Activated naive CD4-positive, alpha-beta T cell treated with anti-CD3 and anti-CD28 coated beads, Interleukin-2, amount 50 U/mL, for 72 hours (primary cell): ENCODE measurements at places on chromosomes 11 and 22.

- no peak for DNase-seq
Measured at GRCh38 chr11:75312346-75312745, 39.1 kb downstream of the ARRB1 start.

- no peak for DNase-seq
Measured at GRCh38 chr22:46851941-46852340, 89.5 kb downstream of the TBC1D22A start.

- DNase-seq: no peak
Measured at GRCh38 chr11:33779849-33780528, 5.7 kb upstream of the FBXO3 start.

DNA sequence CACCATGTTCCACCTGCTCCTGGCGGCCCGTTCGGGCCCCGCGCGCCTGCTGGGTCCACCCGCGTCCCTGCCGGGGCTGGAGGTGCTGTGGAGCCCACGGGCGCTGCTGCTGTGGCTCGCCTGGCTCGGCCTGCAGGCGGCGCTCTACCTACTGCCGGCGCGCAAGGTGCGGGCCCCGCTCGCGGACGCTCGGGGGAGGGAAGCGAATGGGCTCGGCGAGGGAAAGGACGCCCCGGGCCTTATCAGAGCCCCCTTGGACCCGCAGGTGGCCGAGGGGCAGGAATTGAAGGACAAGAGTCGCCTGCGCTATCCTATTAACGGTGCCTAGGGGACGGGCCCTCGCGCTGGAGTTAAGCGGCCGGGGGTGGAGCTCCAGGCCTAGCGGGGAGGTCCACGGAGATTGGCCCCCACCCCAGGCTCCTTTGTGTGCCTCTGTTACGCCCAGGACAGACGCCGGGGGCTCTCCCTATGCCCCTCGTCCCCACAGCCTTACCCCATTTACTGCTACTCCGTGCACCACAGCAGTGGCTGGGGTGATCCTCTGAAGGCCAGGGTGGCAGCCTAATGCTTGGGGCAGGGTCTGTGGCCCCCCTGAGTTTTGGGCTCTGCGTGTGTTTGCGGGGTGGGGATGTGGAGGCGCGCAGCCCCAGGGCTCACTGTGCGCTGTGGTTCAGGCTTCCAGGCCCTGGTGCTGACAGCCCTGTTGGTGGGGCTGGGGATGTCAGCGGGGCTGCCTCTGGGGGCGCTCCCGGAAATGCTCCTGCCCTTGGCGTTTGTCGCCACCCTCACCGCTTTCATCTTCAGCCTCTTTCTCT is 1.1 kb downstream of the TM7SF2 start:
- peak; percentile 83 for DNase-seq

GRCh38 chr22:46721501-46722085 is 16.5 kb downstream of the CERK start:
- no peak for DNase-seq

- DNase-seq: peak; percentile 72
Measured at GRCh38 chr22:39960791-39961746, 872 bp downstream of the TMA7B start.

- DNase-seq: peak; percentile 46
Measured at GRCh38 chr22:49826603-49827270, 936 bp downstream of the BRD1 start.

GRCh38 chr11:121112498-121113455 is 11.7 kb downstream of the TECTA start:
- no peak for DNase-seq

GRCh38 chr22:39915295-39915726 is 14.4 kb downstream of the GRAP2 start:
- no peak for DNase-seq

DNA sequence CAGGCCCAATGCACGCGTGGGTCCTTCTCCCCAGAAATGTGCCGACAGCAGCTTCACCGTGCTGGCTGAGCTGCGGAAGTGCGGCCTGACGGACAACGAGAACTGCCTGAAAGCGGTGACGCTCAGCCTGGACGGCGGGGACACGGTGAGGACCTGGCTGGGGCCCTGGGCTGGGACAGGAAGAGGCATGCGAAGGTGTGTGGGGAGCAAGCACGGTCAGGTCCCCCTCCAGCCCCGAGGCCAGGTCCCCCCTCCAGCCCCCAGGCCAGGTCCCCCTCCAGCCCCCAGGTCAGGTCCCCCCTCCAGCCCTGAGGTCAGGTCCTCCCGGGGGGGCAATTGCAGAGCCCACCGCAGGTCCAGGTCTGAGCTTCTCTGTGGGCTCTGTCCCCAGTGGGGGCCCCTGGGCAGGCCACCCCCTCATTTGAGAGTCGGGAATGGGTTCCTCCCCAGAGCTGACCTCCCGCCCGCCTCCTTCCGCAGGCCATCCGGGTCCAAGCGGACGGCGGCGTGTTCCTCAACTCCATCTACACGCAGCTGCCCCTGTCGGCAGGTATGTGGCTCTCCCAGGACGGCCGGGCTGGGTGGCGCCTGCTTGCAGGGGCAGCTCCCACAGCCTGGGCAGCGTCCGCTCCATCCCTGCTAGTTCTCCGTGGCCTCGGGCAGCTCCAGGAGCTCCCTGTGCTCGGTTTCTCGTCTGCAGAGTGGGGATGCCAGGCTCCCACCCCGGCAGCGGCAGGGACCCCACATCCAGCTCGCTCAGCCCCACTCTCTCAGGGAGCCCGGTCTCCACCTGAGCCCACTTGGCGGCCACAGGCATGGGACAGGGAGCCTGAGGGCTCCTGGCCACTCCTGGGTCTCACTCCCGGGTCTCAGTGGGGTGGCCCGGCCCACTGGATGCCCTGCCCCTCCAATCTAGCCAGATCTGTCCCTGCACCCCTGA is 7.9 kb downstream of the MUC5B start:
- no peak for DNase-seq

DNA sequence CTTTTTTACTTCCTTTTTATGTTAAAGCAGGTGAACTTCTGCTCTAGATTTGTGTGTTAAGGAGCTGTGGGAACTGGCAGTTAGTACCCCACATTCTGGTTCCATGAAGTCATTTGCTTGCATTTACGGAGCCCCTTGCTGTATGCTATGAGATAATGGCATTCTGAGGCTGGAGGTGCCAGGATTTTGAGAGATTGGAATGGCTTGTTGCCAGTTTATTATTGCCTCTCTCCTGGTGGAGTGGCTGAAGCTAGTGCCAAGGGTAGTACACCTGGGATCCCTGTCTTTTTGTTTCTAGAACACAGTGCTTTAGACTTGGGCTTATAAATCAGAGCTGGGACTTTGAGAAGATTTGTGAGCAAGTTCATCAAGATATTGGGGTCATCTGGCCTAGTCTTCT is 73.8 kb downstream of the STIM1 start:
- DNase-seq: no peak

DNA sequence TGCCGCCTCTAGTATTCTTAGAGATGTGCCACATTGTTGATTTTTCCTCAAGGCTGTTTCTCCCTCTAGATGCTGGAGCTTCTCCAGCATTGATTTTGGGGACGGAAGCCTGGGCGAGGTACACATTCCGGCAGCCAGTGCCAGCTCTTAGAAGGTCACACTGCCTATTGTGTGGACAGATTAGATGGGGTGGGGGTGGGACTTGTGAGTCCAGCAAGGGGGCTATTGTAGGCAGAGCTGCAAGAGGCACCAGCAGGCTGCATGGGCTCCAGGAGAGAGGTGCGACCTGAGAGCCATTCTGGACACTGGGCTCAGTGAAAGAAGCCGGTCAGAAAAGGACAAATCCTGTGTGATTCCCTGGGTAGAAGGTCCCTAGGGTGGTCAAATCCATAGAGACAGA is 12.4 kb downstream of the C11orf21 start:
- DNase-seq: peak; percentile 1

- no peak for DNase-seq
Measured at GRCh38 chr22:37212174-37212906, at the start of gene SSTR3. Gene SSTR3, minus strand, starts transcription at chr22:37212477. Its CDS starts 4,674 bp downstream, at chr22:37207803.
